ENCODE measurements at places on chromosomes 5 and 9.
A peak's percentile ranks its signal among the peaks of the same experiment; 100 is the strongest.

GRCh38 chr5:7592910-7593309 lies 197.0 kb downstream of the ADCY2 start:
- DNase-seq = no peak

- DNase-seq = no peak
Measured at GRCh38 chr5:82537687-82538306, 259.6 kb upstream of the RPS23 start.

- DNase-seq = no peak
Measured at GRCh38 chr5:33241802-33242201, 199.0 kb upstream of the TARS1 start.

- no peak for DNase-seq
Measured at GRCh38 chr9:13719446-13719845, 440.0 kb upstream of the MPDZ start.

DNA sequence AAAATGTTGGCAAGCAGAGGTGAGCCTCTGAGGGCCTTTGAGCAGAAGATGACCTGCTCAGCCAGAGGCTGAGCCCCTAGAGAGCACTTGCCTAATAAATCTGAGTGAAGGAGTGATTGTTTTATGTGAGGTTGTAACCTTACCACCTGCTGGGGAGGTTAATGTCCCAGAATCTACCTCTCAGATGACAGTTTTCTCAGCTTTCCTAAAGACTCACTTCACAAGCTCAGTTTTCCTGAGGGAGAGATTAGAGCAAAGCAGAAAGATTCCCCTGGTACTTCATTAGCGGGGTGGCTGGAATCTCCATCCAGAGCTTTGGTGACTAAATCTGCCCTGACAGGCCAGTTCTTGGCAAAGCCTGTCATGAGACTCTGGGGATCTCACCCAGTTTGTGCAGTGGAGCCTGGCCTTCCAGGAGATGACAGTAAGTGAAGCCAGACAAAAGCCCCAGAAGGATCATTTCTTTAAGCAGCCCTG lies 48.8 kb upstream of the GALNT10 start:
- no peak for DNase-seq

- DNase-seq = no peak
Measured at GRCh38 chr5:175854231-175855040, 16.9 kb upstream of the CPLX2 start.

GRCh38 chr5:137689306-137689705 lies 46.6 kb downstream of the KLHL3 start:
- DNase-seq = no peak

GRCh38 chr5:92715946-92716520 lies 865.0 kb downstream of the NR2F1-AS1 start:
- DNase-seq = no peak

GRCh38 chr5:178434851-178435250 lies 155.3 kb downstream of the COL23A1 start:
- DNase-seq = no peak

DNA sequence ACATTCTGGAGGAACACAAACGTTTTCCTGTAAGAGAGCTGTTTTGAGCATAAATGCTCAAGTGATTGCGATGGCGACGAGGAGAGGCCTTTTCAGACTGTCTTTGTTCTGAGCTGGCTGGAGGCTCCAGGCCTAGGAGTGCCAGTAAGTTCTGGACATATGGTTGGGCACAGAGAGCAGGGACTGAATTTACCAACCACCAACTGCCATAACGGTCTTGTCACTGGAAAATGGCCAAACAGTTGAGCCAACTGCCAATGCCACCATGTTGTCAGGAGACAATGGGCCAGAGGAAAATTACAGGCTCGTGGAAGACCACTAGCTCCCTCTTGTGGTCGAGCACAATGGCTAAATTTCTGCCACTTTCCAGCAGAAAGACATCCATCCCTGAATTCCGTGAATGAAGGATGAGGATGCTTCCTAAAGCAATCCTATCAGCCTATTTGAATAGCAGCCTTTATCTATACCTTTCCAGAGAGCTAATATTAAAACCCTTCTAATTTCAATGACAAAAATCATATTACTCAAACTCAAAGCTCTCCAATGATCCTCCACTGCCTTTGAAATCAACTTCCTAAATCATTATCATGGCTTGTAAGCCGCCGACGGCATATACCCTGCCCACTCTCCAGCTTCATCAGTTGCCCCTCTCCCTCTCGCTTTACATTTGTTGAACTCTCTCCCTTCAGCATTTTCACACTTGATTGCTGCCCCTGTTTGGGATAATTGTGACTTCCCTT lies 66.9 kb upstream of the GLIS3 start:
- DNase-seq = peak; percentile 38

- DNase-seq = no peak
Measured at GRCh38 chr5:159864885-159865691, 51.2 kb upstream of the ADRA1B start.

DNA sequence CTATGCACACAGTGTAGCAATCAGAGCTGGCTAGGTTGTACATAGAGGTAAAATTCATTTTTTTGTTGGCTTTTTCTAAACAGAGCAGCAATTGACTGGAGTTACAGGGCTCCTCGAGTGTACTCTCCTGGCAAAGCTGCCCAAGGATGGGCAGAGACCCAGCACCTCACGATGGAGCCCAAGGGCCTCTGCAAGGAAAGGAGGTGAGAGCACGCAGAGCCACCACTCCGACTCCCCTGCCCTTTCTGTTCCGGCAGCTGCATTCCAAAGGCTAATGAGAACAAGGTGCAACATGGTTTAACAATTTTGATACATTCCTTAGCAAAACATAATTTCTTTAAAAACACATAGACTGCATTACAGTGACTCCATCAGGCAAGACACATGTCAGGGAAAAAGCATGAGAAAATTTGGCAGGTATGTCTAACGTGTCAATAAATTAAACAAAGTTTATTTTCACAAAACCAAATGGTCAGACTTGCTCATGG lies 47.5 kb downstream of the SAXO1 start:
- DNase-seq = no peak

DNA sequence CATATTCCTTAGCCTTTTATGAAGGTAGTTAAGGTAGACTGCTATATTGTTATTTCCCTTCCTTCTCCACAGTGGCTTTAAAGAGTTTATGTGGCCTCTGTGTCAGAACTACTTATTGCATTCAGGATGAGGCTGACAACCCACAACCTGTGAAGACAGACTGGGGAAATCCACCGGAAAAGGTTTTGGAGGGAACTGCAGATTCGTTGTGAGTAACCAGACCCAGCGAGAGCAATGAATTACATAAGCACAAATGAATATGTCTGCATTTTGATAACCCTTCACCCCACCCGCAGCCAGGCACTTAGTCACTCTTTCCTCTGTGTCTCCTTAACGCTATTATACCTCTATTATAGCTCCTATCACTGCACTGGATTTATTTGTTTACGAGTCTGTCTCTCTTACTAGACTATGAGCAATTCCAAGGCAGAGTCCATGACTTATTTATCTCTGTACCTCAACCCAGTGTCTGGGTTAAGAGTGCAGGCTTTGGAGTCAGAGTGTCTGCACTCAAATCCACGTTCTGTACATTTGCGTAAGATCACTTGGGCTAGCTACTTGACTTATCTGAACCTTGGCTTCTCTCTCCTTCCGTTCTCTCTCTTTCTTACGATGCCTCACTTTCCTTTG lies 19.2 kb downstream of the KCTD16 start:
- peak; percentile 85 for DNase-seq

DNA sequence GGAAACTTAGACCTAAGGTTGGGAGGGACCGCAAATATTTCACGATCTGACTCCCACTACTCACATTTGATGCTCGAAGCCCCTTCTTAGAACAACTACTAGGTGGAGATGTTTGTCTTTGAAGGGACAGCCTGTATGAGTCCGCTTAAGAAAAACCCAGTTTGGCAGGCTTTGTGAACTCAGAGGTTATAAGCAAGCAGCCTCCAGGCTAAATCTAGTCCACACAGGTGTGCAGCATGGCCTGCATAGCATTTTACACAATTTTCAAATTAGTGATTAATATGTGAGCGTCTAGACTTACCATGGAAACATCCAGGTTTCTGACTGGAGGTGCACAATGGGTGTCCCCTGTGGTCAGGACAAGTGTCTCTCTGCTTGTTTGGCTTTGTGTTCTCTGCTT lies 127.1 kb downstream of the KIF4B start:
- DNase-seq = no peak

DNA sequence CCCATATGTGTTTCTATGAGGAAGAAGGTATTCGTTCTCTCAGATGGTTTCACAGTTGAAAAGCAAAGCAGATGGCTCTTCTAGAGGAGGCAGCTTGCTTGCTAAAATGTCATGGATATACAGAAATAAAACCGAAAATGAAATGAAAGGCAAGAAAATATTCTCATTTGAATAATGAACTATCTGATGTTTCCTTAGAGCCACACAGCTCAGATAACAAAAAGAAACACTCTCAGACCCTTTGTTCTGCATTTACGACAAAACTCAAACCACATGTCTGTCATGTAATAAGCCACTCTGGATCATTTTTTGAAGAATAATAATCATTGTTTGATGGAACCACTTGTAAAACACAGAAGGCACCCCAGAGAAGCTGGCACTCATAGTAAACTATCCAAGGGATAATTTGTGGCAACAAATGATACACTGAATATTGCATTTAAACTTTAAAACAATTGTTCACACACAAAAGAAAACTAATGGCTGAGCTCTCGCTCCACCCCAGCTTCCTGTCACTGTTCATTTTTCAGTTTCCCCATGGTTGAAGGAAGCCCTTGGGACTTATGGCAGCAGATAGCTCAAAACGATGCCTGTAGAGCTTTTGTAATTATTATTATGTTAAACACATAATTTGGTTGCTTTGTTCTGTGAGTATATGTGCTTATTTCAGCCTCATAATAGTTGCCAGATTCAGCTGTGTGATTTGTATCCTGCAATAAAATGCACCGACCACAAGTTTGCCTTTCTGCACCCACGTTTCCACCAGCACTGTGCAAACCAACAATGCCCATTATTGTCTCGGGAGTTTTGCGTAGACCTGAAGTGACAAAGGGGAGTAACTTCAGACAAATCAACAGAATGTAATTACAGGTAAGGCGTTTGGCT lies 256.0 kb downstream of the TMEM167A start:
- no peak for DNase-seq

DNA sequence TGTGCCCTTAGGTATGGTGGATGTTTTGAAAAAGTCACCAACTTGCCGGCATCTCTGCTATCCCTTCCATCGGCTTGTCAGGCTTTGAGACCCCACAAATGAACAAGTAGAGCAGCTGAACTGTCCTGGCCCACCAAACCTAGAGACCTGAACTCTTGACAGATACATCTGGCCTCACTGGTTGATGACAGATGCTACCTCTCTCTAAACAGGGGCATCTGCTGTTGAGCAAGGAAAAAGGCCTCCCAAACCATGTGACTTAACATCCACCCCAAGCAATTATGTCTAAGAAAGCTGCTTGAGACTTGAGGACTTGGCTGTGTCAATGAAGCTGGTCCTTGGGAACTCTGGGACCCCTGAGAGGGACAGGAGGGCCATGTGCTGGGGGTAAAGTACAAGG lies 2.3 kb downstream of the CCNI2 start:
- no peak for DNase-seq

GRCh38 chr5:9192266-9192665 lies 353.6 kb downstream of the SEMA5A start:
- no peak for DNase-seq

DNA sequence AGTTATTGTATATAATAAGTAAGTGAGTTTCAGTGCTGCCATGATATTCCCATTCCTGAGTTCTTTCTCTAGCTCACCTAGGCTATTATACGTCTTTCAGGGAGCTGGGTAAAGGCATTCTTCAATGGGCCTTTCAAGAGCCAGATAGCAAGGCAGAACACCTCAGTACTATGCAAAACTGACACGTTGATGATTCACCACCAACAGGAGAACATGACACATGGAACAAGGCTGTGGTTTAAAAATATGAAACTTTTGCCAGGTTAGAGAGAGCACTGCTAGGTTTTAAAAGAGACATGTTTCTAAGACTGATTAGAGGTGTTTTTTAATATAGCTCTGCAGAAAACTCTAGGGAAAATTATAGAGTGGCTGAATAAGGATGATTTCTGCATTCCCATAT lies 95.9 kb downstream of the UGCG start:
- no peak for DNase-seq

DNA sequence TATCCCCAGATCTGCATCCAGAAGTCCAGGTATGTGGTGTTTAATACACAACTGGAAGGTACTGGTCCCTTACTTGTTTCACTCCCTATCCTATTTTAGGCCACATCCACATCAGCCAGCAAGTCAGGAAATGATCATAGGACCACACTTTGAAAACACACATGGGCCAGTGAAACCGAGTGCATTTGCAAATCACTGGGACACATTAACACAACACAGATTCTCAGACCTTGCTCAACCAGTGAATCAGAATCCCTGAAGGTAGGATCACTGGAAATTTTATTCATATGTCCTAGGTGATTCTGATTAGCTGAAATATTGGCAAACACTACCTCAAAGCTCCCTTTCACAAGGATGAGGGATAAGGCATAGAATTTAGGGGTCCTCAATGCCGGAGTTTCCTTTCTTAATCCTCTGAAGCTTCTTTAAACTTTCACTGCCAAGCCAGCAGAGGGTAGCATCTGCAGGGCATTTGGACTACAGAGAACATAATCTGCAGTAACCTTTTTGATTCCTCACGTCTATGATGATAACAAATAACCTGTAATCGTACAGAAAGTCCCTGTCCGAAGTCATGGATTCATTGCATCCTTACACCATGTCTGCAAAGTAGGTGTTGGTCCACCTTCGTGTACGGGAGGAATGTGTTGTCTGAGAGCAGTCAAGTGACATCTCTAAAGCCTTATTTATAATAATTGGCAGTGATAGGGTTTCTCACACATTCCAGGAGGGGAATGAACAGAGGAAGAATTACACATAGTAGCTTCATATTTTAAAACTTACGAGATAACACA lies 11.0 kb upstream of the ABLIM3 start:
- DNase-seq = no peak

DNA sequence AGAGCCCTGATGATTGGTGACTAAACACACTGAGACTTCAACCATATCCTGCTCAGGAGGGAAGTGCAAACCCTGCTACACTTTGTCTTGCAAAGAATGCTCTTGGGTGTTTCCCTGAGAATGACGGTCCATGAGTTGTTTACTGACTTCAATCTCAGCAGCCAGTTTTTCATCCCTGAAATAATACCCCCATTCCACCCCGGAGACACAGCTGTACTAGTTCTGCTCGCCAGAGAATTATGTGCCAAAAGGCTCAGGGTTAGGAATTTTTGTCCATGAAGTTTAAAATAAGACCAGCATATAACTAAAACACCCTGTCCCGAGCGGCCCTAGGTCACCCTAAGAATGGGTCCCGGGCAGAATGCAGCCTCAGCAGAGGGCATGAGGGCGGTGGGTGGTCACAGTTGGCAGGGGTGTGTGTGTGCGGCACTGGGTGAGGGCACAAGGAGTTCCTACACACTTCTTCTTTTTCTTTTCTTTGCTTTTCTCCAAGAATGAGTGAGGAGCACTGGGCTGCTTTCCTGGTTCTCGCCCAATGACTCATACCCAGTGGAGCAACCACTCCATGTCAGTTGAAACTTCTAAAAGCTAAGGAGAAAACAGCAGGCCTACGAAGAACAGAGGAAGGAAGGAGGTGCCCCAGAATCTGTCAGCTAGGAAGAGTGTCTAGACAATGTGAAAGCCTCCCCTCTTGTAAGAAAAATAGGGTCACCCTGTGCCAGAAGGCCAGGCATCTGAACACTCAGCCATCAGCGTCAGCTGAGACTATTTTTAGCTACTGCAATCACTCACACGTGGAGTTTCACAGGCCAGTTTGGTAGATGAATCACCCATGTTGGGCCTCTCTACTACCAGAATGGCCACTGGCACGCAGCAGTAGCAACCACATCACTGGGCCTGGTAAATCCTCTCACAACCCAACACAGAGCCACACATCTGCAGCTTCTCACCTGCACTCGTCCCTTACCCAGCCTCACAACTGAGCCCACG lies 105.9 kb downstream of the DPYSL3 start:
- no peak for DNase-seq

GRCh38 chr5:147188200-147189108 lies 46.4 kb upstream of the STK32A start:
- DNase-seq = peak; percentile 48
